ENCODE measurements at places on chromosomes 3 and 15.

GRCh38 chr15:38171973-38172372 lies 80.7 kb upstream of the SPRED1 start:
- no peak for DNase-seq

GRCh38 chr3:140765246-140765645 lies 87.4 kb downstream of the TRIM42 start:
- no peak for DNase-seq

- no peak for DNase-seq
These were observed 2.0 kb upstream of the MCF2L2 start for GRCh38 chr3:183430325-183430957.

- DNase-seq: no peak
These were observed 574.6 kb downstream of the VGLL3 start for GRCh38 chr3:86416334-86416733.

DNA sequence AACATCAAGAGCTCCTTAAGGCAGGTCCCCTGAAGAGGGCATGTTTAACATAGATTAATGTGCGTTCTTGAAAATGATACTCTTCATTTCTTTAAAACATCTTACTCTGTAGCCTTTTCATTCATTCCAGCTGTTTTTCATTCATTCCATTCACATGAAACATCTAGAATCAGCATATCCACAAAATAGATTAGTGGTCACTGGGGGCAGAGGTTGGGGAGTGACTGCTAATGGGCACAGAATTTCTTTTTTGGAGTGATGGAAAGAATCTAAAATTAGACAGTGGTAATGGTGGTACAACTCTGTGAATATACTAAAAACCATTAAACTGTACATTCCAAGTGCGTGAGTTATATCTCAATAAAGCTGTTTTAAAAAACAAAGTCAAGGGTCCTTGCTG lies 15.4 kb upstream of the CXCR6 start:
- no peak for DNase-seq

- DNase-seq: no peak
These were observed 91.7 kb downstream of the FRMD4B start for GRCh38 chr3:69294014-69294766.

- no peak for DNase-seq
These were observed 2.5 kb upstream of the EOMES start for GRCh38 chr3:27724459-27725197.

DNA sequence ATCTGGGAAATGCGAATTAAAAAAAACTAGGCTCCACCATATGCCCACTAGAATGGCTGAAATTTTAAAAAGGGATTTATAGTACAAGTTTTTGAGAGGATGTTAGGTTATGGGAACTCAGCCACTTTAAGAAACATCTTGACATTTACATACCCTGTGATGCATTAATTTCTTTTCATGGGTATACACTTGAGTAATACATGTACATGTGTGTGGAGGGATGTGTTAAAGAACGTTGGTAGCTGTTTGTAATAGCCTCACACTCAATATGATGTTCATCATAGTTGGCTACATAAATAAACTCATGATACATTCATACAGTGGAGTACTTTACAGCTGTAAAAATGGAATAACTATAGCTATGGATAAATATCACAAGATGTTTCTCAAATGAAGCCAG lies 40.9 kb downstream of the MEF2A start:
- DNase-seq: no peak

DNA sequence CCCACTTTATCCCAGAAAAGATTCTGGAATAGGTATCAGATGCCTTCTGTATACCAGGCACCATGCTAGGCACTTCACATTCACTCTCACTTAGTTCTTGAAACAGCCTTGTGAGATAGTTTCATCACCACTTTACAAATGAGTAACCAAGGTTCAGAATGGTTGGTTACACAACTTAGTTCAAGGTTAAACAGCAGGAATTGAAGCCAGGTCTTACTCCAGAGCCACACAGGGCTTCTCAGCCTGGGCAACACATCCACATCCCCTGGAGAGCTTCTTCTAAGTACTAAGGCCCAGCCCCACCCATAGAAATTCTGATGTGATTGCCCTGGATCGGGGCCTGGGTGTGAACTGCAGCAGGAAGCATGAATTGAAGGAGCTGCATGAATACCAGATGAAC lies 18.6 kb downstream of the WHAMM start:
- no peak for DNase-seq

DNA sequence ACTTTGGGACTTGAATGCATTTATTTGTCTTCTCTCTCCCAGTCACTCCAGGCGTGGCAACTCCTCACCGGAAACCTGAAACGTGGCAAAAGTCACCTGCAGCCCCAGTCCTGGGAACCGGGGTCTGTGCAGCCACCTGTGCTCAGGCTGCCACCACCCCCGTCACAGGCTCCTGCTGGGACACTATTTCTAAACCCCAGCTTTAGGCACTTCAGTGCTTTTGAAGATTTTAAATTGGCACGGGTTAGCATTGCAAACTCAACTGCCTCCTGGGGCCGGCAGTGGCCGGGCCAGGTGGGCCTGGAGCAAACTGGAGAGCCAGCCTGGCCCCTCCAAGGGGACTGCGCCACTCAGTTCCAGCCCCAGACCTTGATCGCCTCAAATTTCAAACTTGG lies 146.7 kb upstream of the IQSEC1 start:
- DNase-seq: no peak

- DNase-seq: no peak
These were observed 48.4 kb upstream of the IP6K2 start for GRCh38 chr3:48765376-48765775.

- DNase-seq: no peak
These were observed 134.6 kb downstream of the LRRC28 start for GRCh38 chr15:99385865-99386264.

DNA sequence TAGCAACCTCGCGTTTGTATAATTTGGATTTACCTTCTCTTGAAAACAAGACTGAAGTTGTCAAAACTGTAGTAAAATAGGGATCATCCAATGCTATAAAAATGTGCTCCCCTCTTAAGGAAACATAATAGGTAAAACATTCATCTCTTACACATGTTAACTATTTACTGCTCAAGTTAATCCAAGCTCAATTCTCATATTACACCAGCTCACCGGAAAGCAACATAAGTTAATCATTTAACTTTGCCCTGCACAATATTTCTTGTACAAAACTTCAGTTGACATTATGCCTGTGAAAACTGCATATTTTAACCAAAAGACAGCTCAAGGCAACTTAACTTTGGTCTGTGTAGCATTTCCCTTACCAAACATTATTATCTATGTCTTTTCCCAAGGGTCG lies 634.2 kb downstream of the NAALADL2 start:
- DNase-seq: no peak

DNA sequence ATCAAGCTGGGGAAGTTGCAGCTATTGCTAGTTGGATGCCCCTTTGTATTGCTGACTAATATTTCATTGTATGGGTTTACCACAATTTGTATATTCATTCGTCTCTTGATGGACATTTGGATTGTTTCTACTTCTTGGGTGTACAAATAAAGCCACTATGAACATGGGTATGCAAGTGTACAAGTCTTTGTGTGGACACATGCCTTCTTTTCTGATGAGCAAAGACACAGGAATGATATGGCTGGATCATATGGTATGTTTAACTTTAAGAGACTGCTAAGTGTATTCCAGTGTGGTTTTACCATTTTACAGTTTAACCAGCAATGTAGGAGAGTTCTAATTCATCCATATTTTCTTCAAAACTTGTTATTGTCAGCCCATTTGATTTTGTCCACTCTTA lies 32.2 kb downstream of the NECTIN3 start:
- DNase-seq: no peak
